ENCODE measurements at places on chromosomes 16 and 17.

GRCh38 chr17:28849281-28849680 is 5.5 kb upstream of the ERAL1 start:
- no peak for DNase-seq

GRCh38 chr17:81397314-81398175 is 2.3 kb downstream of the BAHCC1 start:
- peak; percentile 51 for DNase-seq

GRCh38 chr17:43014649-43015542 is 7.3 kb downstream of the VAT1 start:
- DNase-seq = no peak

- no peak for DNase-seq
These were observed 2.0 kb upstream of the SLFN5 start for GRCh38 chr17:35240861-35241260.

DNA sequence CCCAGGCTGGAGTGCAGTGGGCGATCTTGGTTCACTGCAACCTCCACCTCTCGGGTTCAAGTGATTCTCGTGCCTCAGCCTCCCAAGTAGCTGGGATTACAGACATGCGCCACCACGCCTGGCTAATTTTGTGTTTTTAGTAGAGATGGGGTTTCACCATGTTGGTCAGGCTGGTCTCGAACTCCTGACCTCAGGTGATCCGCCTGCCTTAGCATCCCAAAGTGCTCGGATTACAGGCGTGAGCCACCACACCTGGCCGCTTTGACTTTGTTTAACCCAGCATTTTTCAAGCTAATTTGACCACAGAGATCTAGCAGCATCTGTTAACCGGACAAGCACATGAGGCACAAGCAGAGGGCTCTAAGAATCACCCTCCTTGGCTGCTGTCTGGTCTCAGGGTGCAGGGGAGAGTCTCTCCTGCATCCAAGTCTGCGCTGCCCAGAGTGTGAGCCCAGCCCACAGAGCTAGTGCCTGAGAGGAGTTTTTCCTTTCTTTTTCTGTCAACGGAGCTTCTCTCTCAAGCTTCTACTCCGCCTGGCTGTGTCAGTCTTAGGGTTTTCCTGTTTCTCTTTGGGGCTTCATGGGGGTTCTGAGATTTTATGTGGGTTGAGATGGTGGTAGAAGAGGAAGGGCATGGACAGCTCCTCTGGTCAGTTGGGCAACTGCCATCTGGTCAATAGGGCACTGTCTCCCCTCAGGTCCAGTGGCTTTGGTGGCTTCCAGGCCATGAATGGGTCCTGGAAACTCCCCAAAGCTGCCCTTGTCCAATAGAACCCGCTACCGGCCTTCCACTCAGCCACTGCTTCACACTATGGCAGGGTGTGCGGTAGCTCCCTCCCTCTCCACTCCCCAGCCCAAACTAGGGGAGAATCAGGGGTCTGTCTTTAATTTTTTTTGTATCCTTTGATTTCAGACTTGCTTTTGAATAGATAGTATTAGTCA is 59.6 kb downstream of the TNFRSF13B start:
- peak; percentile 15 for DNase-seq

DNA sequence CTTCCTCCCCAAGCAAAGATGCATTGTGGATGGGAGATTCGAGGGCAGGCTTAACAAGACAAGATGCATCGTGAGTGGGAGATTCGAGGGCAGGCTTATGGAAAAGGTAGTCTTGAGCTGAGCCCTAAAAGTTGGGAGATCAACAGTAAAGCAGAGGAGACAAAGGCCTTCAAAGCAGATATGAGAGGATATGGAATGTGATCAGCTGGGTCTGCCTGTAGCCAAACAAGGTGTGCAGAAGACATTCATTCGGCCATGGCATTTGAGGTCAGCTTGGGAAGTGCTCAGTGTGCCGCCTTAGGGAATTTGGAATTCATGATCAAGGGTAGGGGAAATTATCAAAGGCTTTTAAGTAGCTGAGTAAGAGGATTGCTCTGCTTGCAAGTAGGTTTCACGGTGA is 39.5 kb downstream of the DNAH9 start:
- no peak for DNase-seq

GRCh38 chr16:5442986-5443385 is 345.4 kb upstream of the EEF2KMT start:
- DNase-seq = no peak

- no peak for DNase-seq
These were observed 691.6 kb upstream of the RBFOX1 start for GRCh38 chr16:6641091-6641490.

- DNase-seq = peak; percentile 32
These were observed 3.0 kb upstream of the TAC4 start for GRCh38 chr17:49850772-49851386.

DNA sequence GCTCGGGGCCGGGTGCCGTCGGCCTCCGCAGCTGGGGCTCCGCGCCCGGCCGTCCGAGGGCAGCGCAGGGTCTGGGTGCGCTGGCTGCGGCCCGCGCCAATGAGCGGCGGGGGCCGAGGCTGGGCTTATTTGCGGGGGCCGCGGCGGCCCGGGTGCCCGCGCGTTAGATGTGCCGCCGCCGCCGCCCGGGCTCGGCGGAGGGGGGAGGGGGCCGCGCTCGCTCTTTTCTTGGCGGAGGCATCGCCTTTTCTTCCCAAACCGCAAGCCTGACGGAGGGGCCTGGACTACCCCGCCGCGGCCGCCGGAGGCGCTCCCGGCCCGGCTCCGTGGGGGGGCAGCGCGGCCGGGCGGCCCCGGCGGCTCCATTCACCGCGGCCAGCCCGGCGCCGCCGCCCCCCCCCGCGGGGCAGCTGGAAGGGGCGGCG is at the start of gene NOTUM:
TSS of gene NOTUM (minus strand) at position 101 of the 425 bp plus-strand sequence. CDS start 278 bp downstream, outside the sequence.
- DNase-seq = no peak

DNA sequence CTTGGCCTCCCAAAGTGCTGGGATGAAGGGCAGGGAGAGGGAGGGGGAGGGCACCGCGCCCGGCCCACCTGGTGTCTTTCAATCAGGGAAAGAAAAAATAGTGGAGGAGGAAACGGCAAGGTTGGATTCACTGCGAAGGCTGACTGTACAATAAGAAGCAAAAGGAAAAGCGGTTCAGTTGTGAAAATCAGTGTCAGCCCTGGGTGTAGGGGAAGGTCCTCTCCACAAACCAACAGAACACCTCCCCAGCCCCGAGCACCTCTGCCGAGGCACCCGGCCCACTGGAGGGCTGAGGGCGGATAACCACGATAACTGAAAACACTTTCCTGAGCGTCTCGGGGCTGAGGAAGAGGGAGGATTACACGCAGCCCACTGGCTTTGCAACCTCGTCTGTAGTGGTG is 1.4 kb upstream of the SPG7 start:
- DNase-seq = no peak

- no peak for DNase-seq
These were observed 3.8 kb downstream of the SF3B3 start for GRCh38 chr16:70527315-70527996.

DNA sequence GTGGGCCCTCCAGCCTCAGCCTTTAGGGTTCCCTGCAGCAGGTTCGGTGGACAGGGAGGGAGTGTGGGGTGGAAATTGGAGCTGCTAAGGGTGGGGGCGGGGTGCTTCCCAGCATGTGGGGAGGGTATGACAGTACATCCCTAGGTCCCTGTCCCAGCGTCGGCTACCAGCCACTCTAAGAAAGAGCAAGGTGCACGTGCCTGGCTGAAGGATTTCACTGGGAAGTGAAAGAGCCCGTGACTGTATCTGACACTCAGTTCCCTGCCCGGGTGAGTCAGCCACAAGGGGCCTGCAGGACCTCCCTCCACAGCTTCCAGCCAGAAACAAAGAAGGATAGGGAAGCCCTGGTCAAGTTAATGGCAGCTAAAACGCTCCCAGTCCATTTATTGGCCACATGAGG is 4.1 kb downstream of the SNRNP25 start:
- DNase-seq = no peak

- DNase-seq = peak; percentile 48
These were observed 29.5 kb downstream of the KAT7 start for GRCh38 chr17:49817993-49818392.

- DNase-seq = no peak
These were observed 840 bp downstream of the ADCY7 start for GRCh38 chr16:50267151-50267631.

GRCh38 chr16:57434003-57434402 is 13.2 kb downstream of the CIAPIN1 start:
- DNase-seq = no peak

DNA sequence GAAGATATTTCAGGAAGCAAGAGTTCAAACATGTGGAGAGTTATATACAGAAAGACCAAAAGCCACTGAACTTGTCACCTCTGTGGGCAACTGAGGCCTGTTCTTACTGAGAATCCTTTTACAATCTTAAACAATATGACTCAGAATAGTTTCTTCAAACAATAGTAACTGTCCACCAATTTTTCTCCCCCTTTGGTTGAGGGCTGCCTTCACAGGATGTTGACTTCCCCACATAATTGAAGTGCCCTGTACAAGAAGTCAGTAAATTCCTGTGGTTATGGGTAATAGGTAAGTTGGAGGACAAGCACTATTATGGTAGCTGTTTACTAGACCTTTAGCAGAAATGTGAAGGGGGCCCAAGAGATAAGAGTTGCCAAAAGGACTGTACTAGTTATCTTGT is 215.8 kb downstream of the CDH8 start:
- DNase-seq = no peak

GRCh38 chr17:3546521-3546920 is 11.1 kb downstream of the TRPV3 start:
- no peak for DNase-seq

GRCh38 chr17:80031691-80032430 is 3.8 kb downstream of the TBC1D16 start:
- no peak for DNase-seq

DNA sequence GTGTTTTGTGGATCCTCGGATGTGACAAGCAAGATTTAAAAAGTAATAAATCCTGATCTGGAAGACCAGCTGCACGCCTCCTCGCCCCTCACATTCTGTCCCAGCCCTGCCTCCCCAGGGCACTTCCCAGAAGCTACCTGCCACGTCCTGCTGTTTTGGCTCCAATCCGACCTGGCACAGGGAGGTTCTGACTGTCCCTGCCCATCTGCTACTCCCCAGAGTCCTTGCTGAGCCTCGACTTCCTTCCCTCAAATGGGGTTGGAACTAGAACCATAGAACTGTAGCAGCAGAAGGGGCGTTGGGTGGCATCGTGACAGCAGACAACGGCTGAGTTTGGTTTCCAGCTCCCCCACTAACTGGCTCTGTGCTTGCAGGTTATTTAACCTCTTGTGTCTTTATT is 71.7 kb downstream of the RPH3AL start:
- DNase-seq = no peak

DNA sequence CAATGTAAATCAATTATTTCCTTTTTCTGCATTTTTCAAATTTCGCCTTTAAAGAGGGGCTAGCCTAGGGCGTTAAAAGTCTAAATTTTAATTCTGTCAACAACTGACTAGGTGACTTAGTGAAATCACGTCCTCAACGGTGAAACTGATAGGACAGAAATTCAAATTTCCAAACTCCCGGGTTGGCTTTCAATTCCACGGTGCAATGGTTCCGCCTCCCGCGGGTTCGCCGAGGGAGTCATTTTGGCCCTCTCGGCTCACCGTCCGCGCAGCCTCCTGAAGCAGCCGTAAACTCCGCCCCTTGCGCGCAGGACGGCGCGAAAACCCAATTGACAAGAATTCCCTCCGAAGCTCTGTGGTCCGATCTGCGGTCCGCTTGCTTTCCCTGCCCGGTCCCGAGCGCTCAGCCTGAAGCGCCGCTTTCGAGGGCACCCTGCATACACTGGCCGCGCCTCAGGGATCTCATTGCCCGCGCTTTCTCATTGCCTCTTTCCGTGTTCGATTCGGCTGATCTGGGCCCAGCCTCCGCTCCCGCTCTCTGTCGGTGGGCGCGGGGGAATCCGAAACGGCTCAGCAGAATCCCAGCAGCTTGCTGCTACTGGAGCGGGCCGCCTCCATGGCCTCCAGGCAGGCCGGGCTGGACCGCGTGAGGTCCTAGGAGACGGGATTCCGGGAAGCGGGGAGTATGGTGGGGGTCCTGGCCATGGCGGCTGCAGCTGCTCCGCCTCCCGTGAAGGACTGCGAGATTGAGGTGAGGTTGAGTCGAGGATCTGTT is at the start of gene ATAD5:
TSS of gene ATAD5 (plus strand) at position 304 of the 775 bp plus-strand sequence. CDS start at position 686, 382 bp downstream.
- peak; percentile 93 for DNase-seq

DNA sequence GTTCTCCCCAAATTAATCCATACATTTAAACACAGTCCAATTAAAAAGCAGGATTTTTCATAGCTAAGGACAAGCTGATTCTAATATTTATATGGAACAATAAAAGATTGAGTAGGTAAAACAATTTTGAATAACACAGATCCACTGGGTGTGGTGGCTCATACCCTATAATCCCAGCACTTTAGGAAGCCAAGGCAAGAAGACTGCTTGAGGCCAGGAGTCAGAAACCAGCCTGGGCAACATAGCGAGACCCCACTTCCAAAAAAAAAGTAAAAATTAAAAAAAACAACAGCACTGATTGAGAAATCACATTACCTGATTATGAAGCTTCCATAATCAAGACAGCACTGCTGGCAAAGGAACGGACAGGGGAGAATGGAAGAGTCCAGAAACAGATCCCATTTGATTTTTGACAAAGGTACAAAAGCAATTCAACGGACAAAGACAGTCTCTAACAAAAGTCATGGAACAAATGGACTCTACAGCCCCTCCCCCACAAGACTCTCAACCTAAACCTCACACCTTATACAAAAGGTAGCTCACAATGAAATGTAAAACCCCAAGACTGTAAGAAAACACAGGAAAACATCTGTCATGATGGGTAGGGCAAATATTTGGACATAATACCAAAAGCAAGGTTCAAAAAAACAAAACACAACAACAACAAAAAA is 17.9 kb downstream of the USP7 start:
- no peak for DNase-seq

GRCh38 chr17:57080718-57081117 is 4.3 kb upstream of the AKAP1 start:
- no peak for DNase-seq

GRCh38 chr16:79971237-79971572 is 370.7 kb upstream of the MAF start:
- no peak for DNase-seq

- no peak for DNase-seq
These were observed 7.8 kb upstream of the PDP2 start for GRCh38 chr16:66872559-66872942.

DNA sequence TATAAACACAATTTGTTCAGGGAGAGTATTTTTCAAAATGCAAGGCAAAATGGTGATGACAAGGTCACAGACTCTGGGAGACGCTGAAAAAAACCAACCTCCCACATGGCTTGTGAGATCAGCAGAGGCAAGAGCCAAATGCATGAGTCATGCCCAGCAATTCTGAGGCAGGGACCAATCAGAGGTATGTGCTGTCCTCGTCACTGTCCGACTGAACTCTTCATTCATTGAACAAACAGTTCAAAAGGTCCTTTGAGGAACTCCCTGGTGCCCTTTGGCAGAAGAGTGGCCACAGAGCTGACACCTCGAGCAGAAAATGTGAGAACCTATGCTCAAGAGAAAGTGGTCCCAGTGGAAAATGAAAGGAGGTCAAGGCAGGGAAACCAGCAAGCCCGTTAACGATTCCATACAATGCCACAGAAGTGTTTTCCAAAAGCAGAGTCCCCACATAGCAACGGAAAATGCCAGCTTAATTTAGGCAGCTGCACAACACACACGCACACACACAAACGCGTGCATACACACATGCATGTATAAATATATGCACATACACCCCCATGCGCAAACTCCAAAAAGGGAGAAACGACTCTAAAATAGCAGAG is 50.9 kb downstream of the CDH11 start:
- no peak for DNase-seq
